Spleen (tissue), 13 donors: ENCODE measurements at places on chromosomes 3 and 15. TPM values are rescaled to one million over a fixed set of nuclear protein-coding genes. Genes with fewer than 3 reads are reported as not detected.

DNA sequence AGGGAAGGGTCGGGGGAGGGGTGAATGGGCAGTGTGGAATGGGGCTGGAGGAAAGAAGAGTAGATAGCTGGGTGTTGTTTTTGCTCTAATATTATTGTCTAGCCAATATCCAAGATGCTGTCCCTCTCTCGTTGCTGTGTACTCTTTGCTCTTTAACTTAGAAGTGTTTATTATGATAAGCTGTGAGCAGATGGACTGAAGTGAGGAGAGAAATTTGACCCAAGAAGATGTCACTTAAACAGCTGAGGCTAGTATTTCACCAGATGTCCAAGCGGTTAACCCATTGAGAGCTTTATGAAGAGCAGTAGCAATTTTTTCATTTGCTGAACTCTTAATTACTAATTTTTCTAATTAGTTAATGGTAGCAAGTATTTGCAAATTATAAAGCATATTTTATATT, 212.2 kb upstream of the TP63 start:
- no peak overlapping the region for H3K4me3 ChIP-seq
- H3K27me3 ChIP-seq: no peaks in the 10 kb centered on the region
- DNase-seq: no peak
- H3K27ac ChIP-seq: no peak overlapping the region

The MTFMT gene
- polyA plus RNA-seq: 8.3 TPM

The GOLGA8T gene
- 0.19 TPM for polyA plus RNA-seq

The SFMBT1 gene
- polyA plus RNA-seq: 3.1 TPM

The RBP2 gene
- not detected for polyA plus RNA-seq

The CHAC1 gene
- 1.1 TPM for polyA plus RNA-seq

DNA sequence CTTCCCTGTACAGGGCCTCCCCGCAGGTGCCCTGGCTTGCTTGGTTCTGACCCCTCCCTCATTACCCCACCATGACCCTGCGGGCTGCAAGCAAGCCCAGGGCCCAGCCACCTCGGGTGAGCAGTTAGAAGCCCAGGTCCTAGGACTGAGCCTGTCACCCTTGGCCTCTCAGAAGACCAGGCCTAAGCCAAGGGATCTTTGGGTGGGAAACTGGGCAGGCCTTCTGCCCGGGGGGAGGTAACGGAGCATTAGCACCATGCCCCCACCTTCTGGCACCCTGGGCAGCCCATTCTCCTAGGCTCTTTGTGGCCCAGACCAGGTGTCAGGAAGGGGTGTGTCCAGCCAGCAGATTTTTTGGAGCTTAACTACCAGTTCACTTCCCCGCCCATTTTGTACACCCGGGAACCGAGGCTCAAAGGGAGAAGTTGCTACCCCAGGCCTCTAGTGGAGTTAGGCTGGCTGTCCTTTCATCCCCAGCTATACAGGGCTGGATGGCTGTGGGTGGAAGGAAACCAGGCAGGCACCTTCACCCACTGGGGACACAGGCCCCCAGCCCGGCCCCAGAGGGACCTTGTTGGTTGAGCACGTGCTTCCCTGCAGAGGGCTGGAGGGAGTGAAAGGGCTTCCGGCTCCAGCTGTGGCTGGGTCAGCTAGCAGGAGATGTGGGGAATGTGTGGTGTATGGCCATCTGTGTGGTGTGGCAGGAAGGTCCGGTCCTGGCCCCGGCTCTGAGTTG, 1.4 kb downstream of the CSK start:
- peaks cover 91% of the 10 kb centered on the region for H3K4me1 ChIP-seq
- no peaks in the 10 kb centered on the region for H3K36me3 ChIP-seq
- H3K4me3 ChIP-seq: peak overlapping the region; percentile 89
- H3K27me3 ChIP-seq: no peaks in the 10 kb centered on the region
- H3K27ac ChIP-seq: peak overlapping the region; percentile 94
- peak; percentile 90 for DNase-seq

The SPINK8 gene
- polyA plus RNA-seq: 0.35 TPM

DNA sequence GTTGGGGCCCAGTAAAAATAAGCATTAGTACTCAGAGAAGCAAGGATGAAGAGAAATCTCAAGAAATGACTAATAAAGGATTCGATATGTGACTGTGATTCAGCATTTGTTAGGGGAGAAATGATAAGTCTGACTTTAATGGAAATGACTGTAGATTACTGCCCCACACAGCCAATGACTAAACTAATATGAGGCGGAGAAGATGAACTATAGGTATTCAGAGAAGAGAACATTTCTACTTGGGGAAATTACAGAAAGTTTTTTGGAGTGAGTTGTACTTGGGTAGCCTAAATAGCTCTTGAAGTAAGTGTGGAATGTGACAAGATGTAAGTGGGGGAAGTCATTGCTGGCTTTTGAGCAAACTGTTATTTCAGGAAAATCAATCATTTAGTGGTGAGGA, 380.0 kb downstream of the PDCD6IP start:
- no peaks in the 10 kb centered on the region for H3K36me3 ChIP-seq
- H3K27me3 ChIP-seq: no peaks in the 10 kb centered on the region
- H3K4me1 ChIP-seq: no peaks in the 10 kb centered on the region
- no peak overlapping the region for H3K4me3 ChIP-seq
- no peak overlapping the region for H3K27ac ChIP-seq
- DNase-seq: no peak

DNA sequence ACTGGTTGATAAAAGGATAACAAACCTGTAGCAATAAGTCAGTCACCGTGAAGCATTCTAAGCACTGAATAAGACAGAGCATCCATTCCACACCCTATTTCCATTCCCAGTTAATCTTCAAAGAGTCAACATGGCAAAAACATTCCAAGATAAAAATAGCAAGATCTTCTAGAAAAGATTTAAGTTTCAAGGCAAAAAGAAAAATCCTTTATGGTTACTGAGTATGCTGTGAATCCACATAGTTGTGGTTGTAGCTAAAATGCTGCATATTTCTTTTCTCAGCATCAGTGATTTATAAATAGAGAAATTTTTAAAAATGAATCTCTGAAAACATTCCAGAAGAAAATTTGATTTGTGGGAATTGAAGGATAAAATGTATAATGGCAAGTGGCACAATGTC, 21.1 kb downstream of the GAP43 start:
- H3K27me3 ChIP-seq: no peaks in the 10 kb centered on the region
- no peak overlapping the region for H3K4me3 ChIP-seq
- H3K27ac ChIP-seq: no peak overlapping the region

- DNase-seq: no peak
- H3K4me3 ChIP-seq: no peak overlapping the region
- peaks cover 76% of the 10 kb centered on the region for H3K4me1 ChIP-seq
- H3K27ac ChIP-seq: peak overlapping the region; percentile 76
- no peaks in the 10 kb centered on the region for H3K27me3 ChIP-seq
Observed at GRCh38 chr15:73983211-73983727, 8.8 kb downstream of the STOML1 start.
